GM12878 (cell line): ENCODE measurements at places on chromosomes 2 and 18.

DNA sequence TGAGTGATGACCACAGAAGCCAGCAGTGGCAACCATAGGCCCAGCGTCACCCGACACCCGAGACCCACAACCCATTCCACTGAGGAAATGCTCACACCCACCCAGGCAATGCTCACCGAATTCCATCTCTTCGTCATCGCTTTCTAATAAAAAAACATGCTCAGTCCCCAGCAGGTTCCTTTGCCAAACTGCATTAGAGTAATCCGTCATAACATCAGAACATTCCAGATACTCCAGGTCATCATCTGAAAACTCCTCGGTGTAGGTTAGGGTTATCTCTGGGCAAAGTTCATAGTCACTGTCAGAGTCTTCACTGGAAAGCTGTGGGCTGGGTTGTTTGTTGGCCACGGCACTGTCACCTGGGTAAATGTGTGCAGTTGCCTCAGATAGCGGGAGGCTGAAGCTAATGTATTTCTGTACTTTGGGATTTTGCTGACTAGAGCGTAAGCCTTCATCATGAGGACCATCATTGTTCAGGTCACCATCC is 49.3 kb downstream of the ALPK2 start:
- no peak overlapping the region for H3K27ac ChIP-seq
- no peak for DNase-seq
- H3K27me3 ChIP-seq, result no peaks in the 10 kb centered on the region
- no peaks in the 10 kb centered on the region for H3K36me3 ChIP-seq
- H3K4me1 ChIP-seq, result no peaks in the 10 kb centered on the region

DNA sequence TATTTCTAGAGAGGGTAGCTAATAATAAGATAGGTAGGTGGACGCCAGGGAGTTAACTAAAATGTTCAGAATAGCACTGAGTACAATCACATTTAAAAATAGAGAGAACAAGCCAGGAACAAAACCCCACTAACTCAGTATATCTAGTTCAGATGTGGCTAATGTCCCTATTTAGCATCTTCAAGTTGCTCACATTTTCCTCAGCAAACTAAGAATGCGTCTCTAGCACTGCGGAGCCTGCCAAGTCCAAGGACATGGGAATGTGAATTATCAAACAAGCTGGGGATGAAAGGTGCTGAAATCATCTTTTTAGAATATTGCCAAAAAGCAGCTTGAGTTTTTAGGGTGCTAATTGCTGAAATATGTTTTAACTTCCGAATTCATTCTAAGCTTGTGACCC is 398.5 kb upstream of the FIGN start:
- DNase-seq, result no peak
- no peak overlapping the region for H3K27ac ChIP-seq
- H3K27me3 ChIP-seq, result no peaks in the 10 kb centered on the region
- no peak overlapping the region for H3K4me3 ChIP-seq
- no peaks in the 10 kb centered on the region for H3K36me3 ChIP-seq

- no peaks in the 10 kb centered on the region for H3K36me3 ChIP-seq
- H3K4me1 ChIP-seq, result no peaks in the 10 kb centered on the region
- H3K27ac ChIP-seq, result no peak overlapping the region
Measured at GRCh38 chr2:45352506-45352905, 258.6 kb downstream of the SRBD1 start.

DNA sequence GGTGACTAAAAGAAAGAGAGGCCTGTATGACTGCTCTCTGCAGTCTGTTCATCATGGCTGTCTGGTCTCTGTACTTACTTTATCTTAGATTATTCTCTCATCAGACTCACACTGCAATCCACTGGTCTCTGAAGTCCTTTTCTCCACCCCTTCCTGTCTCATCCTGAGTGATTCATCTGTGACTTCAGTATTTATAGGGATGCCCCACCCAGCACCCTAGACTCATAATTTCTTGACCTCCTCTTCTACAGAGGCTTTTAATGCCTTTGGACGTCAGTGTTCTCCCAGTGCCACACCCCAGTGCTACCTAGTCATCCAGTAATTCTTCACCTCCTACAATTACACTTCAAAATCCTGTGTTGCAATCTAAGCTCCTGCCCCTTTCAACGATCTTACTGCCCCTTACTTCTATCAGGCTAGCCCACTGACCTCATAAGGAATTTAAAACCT is 14.9 kb upstream of the ITPRID2 start:
- no peak overlapping the region for H3K4me3 ChIP-seq
- no peak for DNase-seq
- no peak overlapping the region for H3K27ac ChIP-seq
- H3K27me3 ChIP-seq, result no peaks in the 10 kb centered on the region
- H3K4me1 ChIP-seq, result no peaks in the 10 kb centered on the region

DNA sequence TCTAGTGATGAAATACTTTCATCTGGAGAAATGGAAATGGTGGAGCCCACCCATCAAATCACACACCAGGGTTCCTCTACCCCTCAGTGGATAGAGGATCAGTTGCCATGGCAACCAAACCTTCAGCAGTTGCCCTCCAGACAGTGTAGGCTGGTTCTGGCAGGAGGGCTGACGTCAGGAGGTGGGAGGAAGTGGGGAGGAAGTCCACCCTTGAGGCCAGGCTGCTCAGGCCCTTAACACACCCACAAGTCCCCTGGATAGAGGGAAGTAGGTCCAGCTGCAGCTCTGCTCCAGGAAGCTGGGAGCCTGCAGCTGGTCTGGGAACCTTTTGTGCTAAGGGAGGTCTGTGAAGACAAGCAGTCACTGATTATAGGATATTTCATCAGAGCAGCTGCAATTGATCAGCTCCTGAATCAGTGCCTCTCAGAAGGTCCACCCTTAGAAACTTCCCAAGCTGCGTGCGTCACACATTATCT is 186.6 kb downstream of the MTX2 start:
- H3K27me3 ChIP-seq, result no peaks in the 10 kb centered on the region
- H3K27ac ChIP-seq, result no peak overlapping the region
- no peak for DNase-seq
- H3K4me3 ChIP-seq, result no peak overlapping the region

GRCh38 chr2:220167956-220168355 is 540.5 kb downstream of the SLC4A3 start:
- H3K4me1 ChIP-seq, result no peaks in the 10 kb centered on the region
- H3K27ac ChIP-seq, result no peak overlapping the region
- no peaks in the 10 kb centered on the region for H3K36me3 ChIP-seq

GRCh38 chr2:70480468-70480867 is 73.2 kb downstream of the TGFA start:
- no peak overlapping the region for H3K27ac ChIP-seq
- no peak overlapping the region; the same call in 1 of the 2 replicates for H3K4me3 ChIP-seq
- H3K36me3 ChIP-seq, result no peaks in the 10 kb centered on the region
- H3K4me1 ChIP-seq, result peaks cover 10% of the 10 kb centered on the region
- peaks cover 11% of the 10 kb centered on the region; the same call in 1 of the 2 replicates for H3K27me3 ChIP-seq
- no peak for DNase-seq

GRCh38 chr2:179461420-179461819 is 196.8 kb upstream of the SESTD1 start:
- H3K27ac ChIP-seq, result no peak overlapping the region
- no peak for DNase-seq
- H3K4me1 ChIP-seq, result no peaks in the 10 kb centered on the region
- no peak overlapping the region for H3K4me3 ChIP-seq
- H3K27me3 ChIP-seq, result no peaks in the 10 kb centered on the region

DNA sequence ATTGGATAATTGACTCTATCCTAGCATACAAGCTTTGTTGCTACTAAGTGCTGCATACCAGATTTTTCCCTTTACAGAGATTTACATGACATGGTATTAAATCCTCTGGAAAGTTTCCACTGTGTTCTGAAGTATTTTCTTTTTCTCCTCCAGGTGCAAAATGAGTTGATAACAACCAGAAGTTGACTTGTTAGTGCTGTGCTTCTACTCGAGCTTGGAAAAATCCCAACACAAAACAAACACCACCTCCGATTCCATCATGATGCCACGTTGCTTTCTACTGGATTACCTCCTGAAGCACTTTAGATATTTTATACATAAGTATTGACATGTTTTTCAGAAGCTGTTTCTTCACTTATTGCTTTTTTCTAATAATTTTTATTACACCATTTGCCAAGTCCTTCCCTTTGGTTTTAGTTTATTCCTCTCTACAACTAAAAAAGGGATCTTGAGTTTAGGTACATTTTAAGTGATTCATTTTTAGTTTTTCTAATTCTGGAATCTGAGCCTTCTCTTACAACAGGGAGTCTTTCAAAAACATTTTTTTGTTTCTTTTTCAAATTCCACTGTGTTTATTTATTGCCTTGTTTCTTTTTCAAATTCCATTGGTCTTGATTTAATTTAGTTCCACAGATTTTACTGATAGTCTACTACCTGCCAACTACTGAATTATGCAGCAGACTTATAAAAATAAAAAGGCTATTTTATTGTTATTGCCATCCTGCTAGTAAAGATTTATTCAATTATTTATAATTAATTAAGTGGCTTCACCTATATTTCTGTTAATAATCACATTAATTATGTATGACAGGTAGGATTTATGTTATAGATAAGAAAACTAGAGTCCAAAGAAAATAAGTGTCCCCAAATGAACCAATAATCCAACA is 143.4 kb downstream of the PPP1R1C start:
- no peaks in the 10 kb centered on the region for H3K4me1 ChIP-seq
- H3K27me3 ChIP-seq, result no peaks in the 10 kb centered on the region
- no peak overlapping the region for H3K4me3 ChIP-seq
- no peak overlapping the region for H3K27ac ChIP-seq

- H3K4me3 ChIP-seq, result no peak overlapping the region
- H3K36me3 ChIP-seq, result no peaks in the 10 kb centered on the region
- H3K27ac ChIP-seq, result no peak overlapping the region
- no peaks in the 10 kb centered on the region for H3K27me3 ChIP-seq
- DNase-seq, result no peak
Measured at GRCh38 chr2:56376699-56377665, 193.2 kb downstream of the CCDC85A start.

- no peaks in the 10 kb centered on the region for H3K27me3 ChIP-seq
- no peak for DNase-seq
- H3K4me3 ChIP-seq, result no peak overlapping the region
- H3K4me1 ChIP-seq, result peaks cover 15% of the 10 kb centered on the region
Measured at GRCh38 chr2:241774419-241775222, 2.0 kb upstream of the GAL3ST2 start.

GRCh38 chr2:133571249-133571648 is 3.0 kb upstream of the NCKAP5 start:
- 0 out of 2 replicates have a peak, but pooled peaks cover 2% of the 10 kb centered on the region for H3K27me3 ChIP-seq
- H3K4me1 ChIP-seq, result no peaks in the 10 kb centered on the region
- no peaks in the 10 kb centered on the region for H3K36me3 ChIP-seq
- H3K27ac ChIP-seq, result no peak overlapping the region

DNA sequence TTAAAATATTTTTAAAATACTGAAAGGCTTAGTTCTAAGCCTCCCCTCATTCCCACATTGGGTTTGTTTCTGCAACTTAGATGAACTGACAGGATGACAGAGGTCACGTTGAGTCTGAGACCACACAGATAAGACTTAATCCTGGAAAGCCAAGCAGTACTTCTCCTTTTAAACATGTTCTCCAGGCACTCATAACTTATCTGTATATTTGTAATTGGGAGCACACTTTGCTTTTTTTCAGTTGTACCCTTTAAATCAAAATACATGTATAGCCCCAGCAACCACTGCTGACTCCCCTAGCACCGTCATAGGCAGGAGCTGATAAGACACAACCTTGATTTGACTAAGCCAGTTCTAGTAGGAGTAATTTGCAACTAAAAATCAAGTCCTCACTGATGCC is 394.8 kb downstream of the PID1 start:
- DNase-seq, result no peak
- no peaks in the 10 kb centered on the region for H3K27me3 ChIP-seq
- no peak overlapping the region for H3K27ac ChIP-seq
- H3K4me1 ChIP-seq, result no peaks in the 10 kb centered on the region
- no peak overlapping the region for H3K4me3 ChIP-seq
- H3K36me3 ChIP-seq, result no peaks in the 10 kb centered on the region

- H3K4me1 ChIP-seq, result 0 out of 2 replicates have a peak, but pooled peaks cover 2% of the 10 kb centered on the region
- H3K27ac ChIP-seq, result no peak overlapping the region
- H3K36me3 ChIP-seq, result peaks cover 45% of the 10 kb centered on the region
- H3K4me3 ChIP-seq, result no peak overlapping the region
- no peak for DNase-seq
Measured at GRCh38 chr2:43890855-43891254, 52.1 kb downstream of the ABCG8 start.
